Anterior cingulate cortex (tissue), 58 donors: ENCODE measurements at places on chromosomes 5 and 9.

GRCh38 chr5:62948301-62948700 lies 369.7 kb downstream of the LRRC70 start:
- DNase-seq: no peak

DNA sequence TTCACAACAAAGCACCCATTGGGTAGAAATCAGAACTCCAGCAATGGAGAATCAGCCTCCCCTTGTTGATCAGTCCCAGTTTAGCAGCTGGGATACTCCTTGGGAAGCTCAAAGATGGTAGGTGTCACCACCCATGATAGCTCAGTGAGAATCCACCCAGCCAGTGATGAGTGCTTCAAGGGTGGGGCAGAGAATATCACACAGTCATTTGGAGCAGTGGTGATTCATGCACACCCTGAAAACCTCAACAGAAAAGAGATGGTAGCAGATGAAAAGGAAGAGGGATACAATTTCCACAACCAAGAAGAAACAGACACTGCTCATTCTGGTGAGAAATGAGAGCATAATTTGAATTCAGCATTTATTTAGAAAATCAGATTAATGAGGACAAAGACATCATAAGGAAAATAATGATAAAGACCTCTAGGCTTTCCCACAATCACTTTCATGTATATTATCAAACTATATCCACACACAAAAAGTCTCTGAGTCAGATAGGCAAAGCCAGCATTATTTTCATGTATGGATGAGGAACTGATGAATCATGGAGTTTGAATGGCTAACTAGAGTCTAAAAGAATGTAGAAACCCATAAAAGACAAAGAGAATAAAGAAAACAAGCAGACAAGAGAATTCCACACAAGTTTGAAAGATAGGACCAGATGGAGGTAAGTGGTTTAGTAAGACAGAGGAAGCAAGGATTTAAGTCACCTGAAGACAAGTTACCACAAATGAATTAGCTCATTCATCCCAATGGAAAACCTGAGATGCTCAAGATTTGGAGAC lies 82.9 kb downstream of the FEM1C start:
- no peak for DNase-seq

- DNase-seq: no peak
These were observed 8.0 kb downstream of the SLC27A6 start for GRCh38 chr5:128973244-128973643.

GRCh38 chr5:99119326-99119725 lies 190.5 kb upstream of the CHD1 start:
- DNase-seq: no peak

DNA sequence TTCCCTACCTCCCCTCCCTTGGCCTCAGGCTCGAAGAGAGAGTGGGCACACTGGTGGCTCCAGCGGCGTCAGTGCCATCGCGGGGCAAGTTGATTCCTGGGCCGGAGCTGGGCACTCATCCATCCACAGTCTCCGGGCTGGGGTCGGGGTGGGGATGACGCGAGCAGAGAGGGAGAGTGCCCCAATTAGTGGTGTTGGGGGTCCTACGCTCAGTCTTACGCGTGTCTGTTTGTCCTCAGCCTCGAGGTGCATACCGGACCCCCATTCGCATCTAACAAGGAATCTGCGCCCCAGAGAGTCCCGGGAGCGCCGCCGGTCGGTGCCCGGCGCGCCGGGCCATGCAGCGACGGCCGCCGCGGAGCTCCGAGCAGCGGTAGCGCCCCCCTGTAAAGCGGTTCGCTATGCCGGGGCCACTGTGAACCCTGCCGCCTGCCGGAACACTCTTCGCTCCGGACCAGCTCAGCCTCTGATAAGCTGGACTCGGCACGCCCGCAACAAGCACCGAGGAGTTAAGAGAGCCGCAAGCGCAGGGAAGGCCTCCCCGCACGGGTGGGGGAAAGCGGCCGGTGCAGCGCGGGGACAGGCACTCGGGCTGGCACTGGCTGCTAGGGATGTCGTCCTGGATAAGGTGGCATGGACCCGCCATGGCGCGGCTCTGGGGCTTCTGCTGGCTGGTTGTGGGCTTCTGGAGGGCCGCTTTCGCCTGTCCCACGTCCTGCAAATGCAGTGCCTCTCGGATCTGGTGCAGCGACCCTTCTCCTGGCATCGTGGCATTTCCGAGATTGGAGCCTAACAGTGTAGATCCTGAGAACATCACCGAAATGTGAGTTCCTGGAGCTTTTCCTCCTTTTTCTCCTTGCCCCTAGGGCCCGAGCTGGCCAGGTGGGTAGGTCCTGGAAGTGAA lies 861 bp downstream of the NTRK2 start:
- no peak for DNase-seq
